ENCODE measurements at places on chromosomes 7 and 10.

DNA sequence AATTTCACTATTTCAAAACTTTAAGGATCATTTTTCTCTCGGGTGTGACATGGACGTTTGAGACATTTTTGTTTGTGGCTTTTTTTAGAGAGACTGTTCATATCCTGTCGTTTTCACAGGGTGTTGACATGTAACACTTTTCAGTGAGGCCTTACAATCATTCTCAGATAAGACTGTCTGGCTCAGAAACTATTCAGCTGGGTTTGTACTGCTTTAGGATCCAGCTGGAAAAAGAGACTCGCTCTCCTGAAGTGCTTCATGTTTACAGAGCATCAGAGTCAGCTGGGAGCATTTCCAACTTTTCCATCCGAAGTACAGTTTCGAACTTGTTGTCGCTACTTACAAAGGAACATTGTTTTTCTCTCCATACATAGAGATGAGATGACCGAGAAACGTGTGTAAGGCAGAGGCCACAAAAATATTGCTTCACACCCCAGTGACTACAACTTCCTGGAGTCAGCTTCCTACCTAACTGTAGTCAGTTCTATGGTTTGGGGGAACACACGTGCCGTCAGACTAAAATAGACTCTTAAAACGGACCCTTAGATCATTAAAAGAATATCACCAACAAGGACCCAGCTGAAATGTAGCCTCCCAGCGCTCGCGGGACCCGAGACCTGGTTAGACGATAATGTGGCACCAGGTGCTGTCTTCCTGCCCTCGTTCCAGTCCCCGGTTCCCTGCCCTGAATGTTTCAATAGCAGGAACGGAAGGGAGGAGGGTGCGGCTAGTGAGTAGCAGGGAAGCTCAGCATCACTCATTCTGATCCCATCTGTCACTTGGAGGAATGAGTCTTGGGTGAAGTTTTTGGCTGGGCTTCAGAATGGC lies 78.0 kb downstream of the MKI67 start:
- DNase-seq: no peak

DNA sequence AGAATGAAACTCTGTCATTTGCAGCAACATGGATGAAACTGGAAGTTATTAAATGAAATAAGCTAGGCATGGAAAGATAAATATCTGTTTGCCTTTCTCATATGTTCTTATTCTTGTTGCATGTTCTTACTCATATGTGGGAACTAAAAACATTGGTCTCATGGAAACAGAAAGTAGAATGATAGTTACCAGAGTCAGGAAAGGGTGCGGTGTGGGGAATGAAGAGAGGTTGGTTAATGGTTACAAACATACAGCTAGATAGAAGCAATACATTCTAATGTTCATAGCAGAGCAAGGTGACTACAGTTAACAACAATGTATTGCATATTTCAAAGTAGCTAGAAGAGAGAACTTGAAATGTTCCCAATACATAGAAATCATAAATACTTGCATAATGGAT lies 105.1 kb downstream of the FAM107B start:
- no peak for DNase-seq

GRCh38 chr7:117152213-117153007 lies 170.4 kb downstream of the WNT2 start:
- peak; percentile 87 for DNase-seq

- DNase-seq: no peak
Observed at GRCh38 chr10:71679425-71679824, 40.2 kb downstream of the C10orf105 start.

GRCh38 chr10:80681142-80681541 lies 143.4 kb downstream of the SH2D4B start:
- no peak for DNase-seq

GRCh38 chr7:102721-103120 lies 89.7 kb upstream of the FAM20C start:
- DNase-seq: no peak

DNA sequence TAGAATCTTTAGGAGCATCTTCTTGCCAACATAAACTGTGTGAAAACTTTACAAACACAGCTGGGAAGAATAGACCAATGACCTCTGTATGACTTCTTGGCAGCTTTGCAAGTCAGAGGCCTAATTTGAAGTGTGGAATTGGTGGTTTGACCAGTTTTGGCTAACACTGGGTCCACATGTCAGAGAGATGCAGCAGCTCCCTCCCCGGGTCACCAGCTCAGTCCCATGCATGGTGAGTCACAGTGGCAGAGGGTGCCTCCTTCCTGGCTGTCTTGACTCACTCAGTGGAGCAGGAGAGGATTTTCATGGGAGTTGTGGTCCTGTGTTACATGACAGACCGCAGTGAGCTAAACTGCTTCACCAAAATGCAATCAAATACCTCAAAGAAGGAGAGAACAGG lies 8.2 kb upstream of the STARD3NL start:
- DNase-seq: peak; percentile 96

- peak; percentile 60 for DNase-seq
Observed at GRCh38 chr10:76433161-76434005, 1002.0 kb downstream of the LRMDA start.

GRCh38 chr7:26326211-26326610 lies 34.5 kb downstream of the SNX10 start:
- no peak for DNase-seq

DNA sequence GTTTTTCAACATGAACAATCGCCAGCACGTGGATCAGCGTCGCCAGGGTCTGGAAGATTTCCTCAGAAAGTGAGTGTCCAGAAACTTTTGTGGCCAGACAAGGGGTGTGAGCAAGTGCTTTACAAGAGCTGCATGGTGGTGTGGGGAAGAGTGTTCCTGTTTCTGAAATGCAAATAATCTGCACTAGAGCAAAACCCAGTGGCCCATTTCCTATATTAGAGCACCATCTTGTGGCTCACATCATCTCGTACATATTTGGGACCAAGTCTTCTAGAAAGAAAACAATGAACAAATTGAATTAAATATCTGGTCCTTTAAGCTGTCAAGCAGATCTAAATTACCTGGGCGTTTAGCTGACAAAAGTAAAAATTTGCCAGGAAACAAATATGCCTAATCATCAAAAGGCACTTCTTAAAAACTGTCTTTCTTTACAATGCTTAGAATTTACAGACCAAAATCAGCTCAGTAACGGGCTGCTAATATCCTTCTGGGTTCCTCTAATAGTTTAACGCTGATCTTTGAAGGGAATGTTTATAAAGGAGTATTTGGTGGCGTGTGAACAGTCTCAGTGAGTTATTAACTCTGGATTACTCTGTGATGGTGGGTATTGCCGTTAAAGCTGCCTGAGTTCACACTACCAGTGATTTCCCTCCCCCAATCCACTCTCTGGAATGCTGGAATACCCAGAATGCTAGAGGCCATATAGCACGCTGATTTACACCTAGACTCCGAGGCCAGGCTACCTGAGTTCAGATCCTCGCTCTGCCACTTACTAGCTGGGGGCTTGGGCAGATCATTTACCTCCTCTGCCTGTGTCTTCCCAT lies 73.6 kb downstream of the SNX10 start:
- peak; percentile 82 for DNase-seq

DNA sequence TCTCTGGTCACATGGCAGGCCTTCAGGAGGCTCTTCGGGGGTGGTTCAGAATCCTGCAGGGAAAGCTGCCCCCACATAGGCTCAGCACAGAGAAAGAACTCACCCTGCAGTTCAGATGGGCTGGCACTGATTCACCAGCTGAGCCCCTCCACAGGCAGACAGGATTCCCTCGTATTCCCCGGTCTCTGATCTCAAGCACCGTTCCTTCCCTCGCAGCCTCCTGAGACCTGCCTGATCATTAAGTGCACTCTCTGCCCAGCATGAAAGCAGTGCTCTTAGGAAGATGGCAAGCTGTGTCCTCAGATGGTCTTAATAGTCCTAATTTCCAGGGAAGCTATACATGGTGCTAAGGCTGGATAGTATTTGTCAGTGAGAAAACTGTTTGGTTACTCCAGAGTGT lies 78.2 kb upstream of the NPS start:
- no peak for DNase-seq

DNA sequence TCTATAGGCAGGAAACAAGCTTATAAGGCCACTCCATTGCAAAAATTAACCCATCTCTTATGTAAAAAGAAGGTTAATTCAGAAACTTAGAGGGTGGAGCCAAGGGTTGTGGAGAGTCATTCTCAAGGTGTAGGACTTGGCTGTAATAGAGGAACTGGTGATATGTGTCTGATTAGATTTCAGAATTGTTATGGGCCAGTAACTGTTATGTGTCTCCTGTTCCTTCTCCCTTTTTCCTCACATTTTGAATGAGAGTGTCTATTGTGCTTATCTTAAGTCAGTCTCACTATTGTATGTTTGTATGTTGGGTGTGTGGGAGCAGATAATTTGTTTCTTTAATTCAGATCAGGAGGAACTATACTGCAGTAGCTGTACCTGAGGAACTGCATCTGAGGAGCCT lies 49.1 kb downstream of the AHCYL2 start:
- no peak for DNase-seq

DNA sequence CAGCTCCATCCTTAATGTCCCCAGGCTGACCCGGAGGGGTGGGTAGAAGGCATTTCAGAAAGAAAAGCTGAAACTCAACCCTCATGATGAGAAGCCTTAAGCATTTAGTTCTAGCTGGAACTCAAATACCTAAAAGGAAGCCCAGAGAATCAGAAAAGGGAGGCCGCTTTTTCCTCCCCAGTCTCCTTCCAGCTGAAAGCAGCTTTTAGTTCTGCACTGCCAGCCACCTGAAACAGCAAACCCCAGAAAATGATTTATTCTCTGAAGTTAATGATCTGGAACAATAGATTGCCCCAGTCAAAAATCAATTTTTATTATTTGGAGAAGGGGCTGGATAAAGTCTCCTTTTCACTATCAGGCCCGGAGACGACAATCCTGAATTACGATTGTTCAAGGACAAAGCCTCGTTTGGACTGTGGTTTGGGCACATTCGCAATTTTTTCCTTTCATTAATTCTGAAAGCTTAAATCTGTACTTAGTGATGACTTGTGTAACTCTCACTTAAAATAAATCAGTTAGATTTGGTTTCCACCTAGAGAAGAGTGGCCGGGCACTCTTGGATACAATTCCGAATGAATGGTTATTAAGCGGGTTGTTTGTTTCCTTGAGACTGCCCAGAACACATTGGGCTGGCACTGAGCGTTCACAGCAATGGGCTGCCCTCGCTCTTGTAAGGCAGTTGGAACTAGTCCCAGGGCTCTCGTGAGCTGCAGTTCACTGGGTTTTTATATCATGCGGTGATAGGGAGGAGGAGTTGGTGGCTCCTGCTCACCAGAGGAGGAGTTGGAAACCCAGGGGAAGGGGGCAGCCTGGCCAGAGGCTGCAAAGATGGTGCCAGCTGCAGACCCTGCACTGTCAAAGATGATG lies 262.2 kb downstream of the CCSER2 start:
- DNase-seq: no peak

GRCh38 chr7:84157171-84157570 lies 37.4 kb downstream of the SEMA3A start:
- no peak for DNase-seq

DNA sequence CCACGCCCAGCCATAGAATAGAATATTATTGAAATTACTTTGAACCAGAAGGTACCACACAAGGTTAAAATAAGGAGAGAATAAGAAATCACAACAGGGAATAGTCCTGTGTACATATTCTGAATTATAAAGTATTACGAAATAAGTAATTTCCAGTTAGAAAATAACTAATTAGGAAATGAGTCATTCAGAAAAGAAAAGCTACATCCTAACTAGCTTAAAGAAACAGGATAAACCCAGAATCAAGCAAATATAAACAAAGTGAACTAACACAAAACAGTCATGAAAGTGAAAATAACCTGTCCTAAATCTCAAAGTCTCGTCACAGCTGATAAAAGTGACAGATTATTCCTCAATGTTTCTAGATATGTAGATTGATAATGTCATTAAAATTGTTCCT lies 74.8 kb upstream of the NEBL start:
- no peak for DNase-seq

- no peak for DNase-seq
Observed at GRCh38 chr10:106931853-106932249, 232.7 kb downstream of the SORCS1 start.

GRCh38 chr7:98559958-98560357 lies 57.1 kb upstream of the NPTX2 start:
- DNase-seq: peak; percentile 58

GRCh38 chr7:157089100-157089610 lies 49.6 kb upstream of the UBE3C start:
- peak; percentile 6 for DNase-seq

GRCh38 chr10:26969145-26969926 lies 108.6 kb upstream of the ABI1 start:
- DNase-seq: no peak

GRCh38 chr7:17422966-17423365 lies 124.5 kb downstream of the AHR start:
- DNase-seq: peak; percentile 69

- no peak for DNase-seq
Observed at GRCh38 chr7:23472046-23472445, 1.8 kb upstream of the IGF2BP3 start.

DNA sequence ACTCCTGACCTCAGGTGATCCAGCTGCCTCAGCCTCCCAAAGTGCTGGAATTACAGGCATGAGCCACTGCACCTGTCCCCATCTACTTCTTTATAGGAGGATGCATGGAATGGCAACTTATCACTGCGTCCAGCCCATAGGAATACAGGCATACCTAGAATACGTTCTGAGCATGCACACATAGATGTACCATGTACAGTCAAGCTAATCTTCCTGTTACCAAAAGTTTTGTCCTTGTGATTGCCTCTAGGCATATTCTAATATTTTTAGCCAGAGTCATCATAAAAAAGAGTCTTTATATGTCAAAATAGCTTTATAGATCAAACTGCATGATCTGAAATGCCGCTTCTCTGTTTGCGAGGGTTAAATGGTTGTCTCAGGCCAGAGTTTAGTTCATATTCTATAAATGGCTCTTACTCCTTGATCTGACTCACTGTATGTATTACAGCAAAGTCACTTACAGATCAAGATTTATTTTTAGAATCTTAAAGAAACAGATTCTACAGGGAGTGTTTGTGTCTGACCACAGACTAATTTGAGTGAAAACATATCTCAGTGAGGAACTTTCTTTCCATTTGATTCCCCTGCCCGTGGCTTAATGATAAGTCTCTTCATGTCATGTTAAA lies 210.9 kb downstream of the CREB5 start:
- DNase-seq: peak; percentile 84
